ENCODE measurements at places on chromosomes 16 and 17.

DNA sequence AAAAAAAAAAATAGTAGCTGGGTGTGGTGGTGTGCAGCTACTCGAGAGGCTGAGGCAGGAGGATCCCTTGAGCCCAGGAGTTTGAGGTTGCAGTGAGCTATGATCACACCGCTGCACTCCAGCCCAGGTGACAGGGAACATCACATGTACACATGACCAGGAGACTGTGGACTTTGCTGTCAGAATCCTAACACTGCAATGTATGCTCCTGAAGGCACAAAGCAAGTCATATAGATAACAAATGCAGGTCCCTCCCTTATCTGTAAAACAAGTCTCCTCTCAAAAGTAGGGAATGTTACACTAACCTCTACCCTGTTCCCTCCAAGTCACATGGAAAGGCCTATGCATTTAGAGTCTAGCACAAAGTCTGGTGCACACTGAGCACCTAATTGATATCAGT lies 48.5 kb downstream of the ARHGAP17 start:
- DNase-seq, result no peak

GRCh38 chr17:82616021-82616711 lies 32.1 kb downstream of the WDR45B start:
- no peak for DNase-seq

DNA sequence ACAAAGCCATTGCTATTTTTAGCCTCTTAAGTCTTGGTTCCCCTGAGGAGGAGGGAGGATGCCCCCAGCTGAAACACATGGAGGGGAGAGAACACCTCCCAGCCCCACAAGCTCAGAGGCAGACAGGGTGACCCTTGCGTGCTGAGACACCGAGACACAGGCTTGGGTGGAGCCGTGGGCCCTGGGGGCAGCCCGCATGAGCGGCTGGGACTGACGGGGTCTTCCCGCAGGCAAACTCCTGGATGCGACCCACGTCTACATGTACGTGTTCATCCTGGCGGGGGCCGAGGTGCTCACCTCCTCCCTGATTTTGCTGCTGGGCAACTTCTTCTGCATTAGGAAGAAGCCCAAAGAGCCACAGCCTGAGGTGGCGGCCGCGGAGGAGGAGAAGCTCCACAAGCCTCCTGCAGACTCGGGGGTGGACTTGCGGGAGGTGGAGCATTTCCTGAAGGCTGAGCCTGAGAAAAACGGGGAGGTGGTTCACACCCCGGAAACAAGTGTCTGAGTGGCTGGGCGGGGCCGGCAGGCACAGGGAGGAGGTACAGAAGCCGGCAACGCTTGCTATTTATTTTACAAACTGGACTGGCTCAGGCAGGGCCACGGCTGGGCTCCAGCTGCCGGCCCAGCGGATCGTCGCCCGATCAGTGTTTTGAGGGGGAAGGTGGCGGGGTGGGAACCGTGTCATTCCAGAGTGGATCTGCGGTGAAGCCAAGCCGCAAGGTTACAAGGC lies 9.8 kb downstream of the SLC16A3 start:
- DNase-seq, result peak; percentile 57

DNA sequence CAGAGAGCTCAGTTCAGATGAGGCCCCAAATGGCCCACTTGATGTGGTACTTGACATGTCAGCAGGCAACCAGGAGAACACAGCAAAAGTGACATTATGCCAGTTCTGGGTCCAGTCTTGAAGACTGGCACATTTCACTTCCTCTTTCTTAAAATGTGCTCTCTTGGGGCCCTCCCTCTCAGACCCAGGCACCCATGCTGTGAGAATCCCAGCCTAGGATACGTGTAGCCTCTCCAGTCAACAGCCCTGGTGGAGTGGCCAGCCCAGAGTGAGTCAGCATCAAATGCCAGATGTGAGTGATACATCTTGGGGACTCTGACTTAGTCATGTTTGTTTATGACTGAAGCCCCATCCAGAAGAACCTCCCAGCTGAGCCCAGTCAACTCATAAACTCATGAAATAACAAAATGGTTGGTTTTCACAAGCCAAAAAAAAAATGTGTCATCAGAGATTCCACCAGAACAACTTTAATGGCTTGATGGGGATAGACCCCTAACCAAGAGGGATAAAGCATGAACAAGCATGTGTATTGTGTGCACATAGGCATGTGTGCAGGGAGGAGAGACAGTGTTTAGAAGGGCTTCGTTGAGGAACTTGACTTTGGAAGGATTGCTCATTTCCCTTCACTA lies 82.5 kb upstream of the TNRC6C start:
- no peak for DNase-seq

GRCh38 chr17:12877953-12878669 lies 88.8 kb downstream of the ARHGAP44 start:
- no peak for DNase-seq

- peak; percentile 12 for DNase-seq
Measured at GRCh38 chr16:56860226-56861020, 4.6 kb upstream of the SLC12A3 start.

GRCh38 chr16:27969574-27969973 lies 93.9 kb downstream of the GSG1L start:
- DNase-seq, result no peak

DNA sequence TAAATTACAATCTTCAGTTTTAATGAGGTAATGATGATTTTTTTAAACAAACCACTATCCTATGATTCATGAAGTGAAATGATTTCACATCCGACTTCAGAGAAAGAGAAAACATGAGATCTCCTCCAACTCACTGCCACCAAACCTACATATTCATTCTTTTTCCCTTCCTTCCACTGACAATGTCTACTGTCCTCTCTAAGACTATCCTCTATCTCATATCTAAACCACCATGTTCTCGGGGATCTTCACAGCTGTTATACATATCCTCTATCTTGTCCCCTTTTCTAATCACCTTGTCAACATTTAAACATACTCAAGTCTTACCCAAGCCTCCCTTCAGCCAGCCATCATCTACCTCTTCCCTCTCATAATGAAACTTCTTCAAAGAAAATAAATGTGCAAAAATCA lies 53.5 kb downstream of the SMURF2 start:
- no peak for DNase-seq

- DNase-seq, result no peak
Measured at GRCh38 chr16:1863681-1864460, 8.1 kb downstream of the MEIOB start.

DNA sequence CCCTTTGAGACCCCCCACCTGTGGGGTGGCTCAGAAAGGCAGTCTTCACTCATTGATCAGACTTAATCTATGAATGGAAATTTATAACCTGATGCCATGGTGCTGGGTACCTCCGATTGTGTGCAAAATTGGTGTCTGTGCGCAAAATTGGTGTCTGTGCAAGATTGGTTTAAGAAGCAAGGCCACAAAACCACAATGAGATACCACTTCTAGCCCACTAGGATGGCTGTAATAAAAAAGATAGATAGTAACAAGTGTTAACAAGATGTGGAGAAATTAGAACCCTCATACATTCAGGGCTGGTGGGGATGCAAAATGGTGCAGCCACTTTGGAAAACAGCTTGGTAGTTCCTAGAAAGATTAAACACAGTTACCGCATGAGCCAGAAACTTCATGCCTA lies 13.9 kb upstream of the CSNK2A2 start:
- DNase-seq, result no peak

- DNase-seq, result peak; percentile 73
Measured at GRCh38 chr17:32998111-32998886, 6.7 kb downstream of the SPACA3 start.

DNA sequence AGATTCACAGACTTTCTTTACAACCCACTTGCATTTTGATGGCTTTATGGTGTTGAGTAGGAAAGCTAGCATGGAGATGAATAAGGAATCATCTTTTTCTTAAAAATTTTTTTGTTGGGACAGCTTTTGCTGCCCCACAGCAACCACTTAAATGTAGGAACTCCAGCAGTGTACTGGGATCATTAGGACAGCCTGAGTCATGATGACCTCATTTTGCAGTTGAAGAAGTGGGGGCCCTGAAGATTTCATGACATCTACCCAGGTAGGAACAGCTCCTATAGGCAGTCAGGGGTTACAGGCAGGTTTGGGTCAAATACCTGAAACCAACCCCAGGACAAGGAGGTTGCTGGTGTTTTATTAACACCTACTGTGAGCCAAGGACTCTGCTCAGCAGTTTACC lies 2.1 kb downstream of the METTL22 start:
- no peak for DNase-seq

DNA sequence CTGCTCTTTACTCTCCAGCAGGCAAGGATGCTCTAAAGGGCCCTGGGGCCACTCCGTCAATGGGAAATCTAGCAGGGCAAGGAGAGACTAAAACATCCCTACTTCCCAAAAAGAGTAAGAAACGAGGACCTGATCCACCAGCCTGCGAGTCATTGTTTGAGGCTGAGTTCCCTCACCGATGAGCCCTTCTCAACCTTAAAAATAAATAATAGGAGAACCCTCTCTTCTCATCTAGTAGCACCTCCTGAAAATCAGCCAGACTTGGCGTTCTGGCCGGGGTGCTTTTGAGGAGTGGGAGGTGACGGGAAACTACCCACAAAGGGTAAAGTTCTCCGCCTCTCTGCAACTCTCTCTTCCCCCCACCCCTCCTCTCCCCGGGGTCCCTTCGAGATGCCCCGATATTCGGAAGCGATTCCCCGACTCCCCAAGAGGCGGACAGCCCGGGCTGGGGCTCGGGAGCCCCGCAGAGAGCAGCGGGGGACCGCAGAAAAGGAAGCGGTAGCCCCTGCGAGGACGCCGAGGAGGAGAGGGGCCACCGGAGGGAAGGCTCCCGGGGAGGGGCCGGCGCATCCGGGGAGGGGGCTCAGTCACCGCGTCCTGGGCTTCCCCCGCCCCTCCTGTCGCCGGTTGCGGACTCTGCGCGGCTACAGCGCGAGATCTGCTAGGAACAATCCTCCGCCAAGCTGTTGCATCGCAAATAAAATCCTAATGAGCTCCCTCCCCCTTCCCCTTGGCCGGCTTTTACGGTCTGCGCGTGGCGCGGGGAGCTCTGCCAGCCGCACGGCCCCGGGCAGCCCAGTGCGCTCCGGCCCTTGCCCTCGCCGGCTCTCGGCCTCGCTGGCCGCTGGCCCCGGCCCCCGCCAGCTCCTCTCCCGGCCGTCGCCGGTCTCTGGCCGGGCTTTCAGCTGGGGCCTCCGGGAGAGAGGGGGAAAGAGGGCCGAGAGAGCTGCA lies 1.3 kb downstream of the HOXB9 start:
- no peak for DNase-seq

DNA sequence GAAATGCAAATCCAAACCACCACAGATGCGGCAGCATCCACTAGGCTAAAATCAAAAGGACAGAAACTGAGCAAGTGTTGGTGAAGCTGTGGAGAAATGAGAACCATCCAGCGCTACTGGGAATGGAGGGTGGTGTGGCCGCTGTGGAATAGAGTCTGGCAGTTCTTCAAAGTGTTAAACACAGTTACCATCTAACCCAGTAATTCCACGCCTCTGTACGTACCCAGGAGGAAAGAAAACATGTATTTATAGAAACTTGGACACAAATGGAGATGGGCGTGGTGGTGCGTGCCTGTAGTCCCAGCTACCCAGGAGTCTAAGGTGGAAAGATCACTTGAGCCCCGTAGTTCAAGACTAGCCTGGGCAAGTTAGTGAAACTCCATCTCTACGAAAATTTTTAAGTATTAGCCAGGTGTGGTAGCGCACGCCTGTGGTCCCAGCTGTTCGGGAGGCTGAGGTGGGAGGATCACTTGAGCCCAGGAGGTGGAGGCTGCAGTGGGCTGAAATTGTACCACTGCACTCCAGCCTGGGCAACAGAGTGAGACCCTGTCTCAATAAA lies 11.6 kb downstream of the SLC25A10 start:
- DNase-seq, result no peak

DNA sequence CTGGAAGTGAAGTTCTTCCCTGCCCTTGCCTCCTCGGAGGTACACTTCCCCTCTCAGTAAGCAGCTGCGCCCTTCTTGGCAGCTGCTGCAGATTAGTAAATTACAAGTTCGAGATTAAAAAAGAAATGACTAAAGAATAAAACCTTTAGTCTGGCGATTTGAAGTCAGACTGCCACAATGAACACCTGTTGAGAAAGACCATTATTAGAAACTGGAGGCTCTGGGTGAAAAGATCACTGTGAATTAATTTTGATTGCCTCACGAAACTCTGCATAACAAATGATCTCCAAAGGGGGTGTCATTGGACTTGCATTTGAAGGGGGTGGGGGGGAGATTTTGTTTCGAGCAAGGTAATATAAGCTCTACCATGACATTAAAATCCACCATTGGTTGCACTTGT lies 39.3 kb downstream of the SALL1 start:
- no peak for DNase-seq

All from effector memory CD8-positive, alpha-beta T cell (primary cell).